ENCODE measurements at places on chromosomes 2 and 18. TPM values are rescaled to one million over a fixed set of nuclear protein-coding genes. Genes with fewer than 3 reads are reported as not detected.

DNA sequence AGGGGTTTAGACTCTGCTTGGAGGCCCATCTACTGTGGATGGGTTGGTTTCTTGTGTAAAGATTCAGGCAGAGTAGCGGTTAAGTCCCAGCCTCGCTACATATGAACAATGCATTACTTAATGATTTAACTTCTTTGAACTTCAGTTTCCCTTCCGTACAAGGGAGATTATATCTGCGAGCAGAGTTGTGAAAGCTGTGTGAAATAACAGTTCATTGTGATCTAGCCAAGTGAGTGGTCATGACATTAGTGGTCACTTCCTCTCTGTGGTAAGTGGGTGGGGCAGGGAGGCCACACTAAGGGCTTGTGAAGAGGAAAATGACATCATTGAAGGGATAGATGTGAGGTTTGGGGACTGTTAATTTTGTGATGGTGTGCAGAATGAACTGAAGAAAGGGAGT, 14.1 kb upstream of the MEX3C start:
- peaks cover 15% of the 10 kb centered on the region for H3K4me1 ChIP-seq
- no peaks in the 10 kb centered on the region for H3K27me3 ChIP-seq
- H3K36me3 ChIP-seq: no peaks in the 10 kb centered on the region

DNA sequence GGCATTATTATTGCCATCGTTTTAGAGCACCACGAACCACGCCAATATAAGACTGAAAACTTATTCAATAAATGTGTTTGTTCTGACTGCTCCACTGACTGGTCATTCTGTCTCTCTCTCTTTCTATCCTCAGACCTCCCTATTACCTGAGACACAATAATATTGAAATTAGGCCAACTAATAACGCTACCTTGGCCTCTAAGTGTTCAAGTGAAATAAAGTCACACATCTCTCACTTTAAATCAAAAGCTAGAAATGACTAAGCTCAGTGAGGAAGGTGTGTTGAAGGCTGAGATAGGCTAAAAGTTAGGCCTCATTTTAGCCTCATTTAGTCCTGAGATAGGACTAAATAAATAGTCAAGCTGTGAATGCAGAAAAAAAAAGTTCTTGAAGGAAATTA, 38.8 kb downstream of the G6PC2 start:
- no peak for DNase-seq
- H3K4me3 ChIP-seq: no peak overlapping the region
- peaks cover 19% of the 10 kb centered on the region for H3K27me3 ChIP-seq
- no peaks in the 10 kb centered on the region for H3K4me1 ChIP-seq
- H3K36me3 ChIP-seq: no peaks in the 10 kb centered on the region

DNA sequence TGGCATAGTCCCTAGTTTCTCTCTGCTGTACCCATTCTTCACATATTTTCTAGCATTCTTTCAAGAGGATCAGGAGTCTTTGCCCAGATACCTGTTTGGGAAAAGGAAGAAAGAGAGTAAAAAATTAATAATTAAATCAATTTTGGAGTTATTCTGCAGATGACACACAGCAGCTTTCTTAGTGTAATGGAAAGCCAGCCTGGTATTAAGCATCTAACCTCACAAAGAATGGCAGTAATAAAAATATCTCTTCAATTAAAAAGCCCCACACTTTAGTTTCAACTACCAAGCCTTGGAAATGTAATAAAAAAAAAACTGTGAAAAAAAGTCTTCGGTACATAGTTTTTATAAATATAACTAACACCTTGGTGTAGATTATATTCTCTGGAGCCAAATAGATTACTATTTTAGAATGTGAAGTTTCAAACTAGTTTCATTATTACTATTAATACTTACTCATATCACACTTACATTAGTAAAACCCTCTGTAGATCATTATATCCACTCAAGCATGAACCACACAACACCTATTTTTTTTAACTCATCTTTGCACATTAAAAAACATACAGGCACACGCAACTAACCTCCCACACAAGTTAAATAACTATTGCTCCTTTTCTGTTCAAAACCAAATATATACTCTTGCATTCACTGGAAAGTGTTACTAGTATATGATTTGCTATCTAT, 90.9 kb downstream of the GPD2 start:
- no peak for DNase-seq
- H3K4me1 ChIP-seq: no peaks in the 10 kb centered on the region
- peaks cover 1% of the 10 kb centered on the region for H3K36me3 ChIP-seq
- H3K4me3 ChIP-seq: no peak overlapping the region
- H3K27me3 ChIP-seq: no peaks in the 10 kb centered on the region

DNA sequence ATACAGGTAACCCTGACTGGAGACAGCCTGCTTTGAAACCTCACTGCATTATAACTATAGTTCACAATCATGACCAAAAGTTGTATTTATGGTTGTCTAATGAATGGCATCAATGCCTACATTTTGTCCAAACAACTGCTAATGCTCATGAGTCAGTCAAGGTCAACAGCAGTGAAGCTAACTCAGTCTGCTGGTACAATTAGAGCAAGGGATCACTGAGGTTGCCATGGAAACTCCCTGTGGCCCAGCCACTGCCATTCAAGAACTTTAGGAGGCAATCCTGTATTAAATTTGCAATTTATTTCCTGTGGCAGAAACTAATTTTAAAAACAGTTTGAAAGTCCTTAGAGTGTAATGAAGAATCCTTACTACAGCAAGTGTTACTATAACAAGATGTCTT, 185.1 kb upstream of the SMAD7 start:
- H3K4me3 ChIP-seq: no peak overlapping the region
- no peak overlapping the region for H3K27ac ChIP-seq
- H3K4me1 ChIP-seq: no peaks in the 10 kb centered on the region
- H3K27me3 ChIP-seq: no peaks in the 10 kb centered on the region
- no peak for DNase-seq
- peaks cover 1% of the 10 kb centered on the region for H3K36me3 ChIP-seq

Gene CYP27A1
- total RNA-seq: 0.08 TPM

Gene IHH
- total RNA-seq: not detected

Gene CYP27C1
- not detected for total RNA-seq

Gene VWC2L
- total RNA-seq: not detected

Gene FBXO15
- total RNA-seq: 0.89 TPM

Gene PDCD1
- total RNA-seq: 4.9 TPM

Measured in activated CD4-positive, alpha-beta T cell treated with anti-CD3 and anti-CD28 coated beads, Interleukin-2, amount 10 ng/mL, durations not matched to agents 7 days and 5 days (primary cell).